H1 (cell line): ENCODE measurements at places on chromosomes 3 and 15. TPM values are rescaled to one million over a fixed set of nuclear protein-coding genes. Genes with fewer than 3 reads are reported as not detected.

DNA sequence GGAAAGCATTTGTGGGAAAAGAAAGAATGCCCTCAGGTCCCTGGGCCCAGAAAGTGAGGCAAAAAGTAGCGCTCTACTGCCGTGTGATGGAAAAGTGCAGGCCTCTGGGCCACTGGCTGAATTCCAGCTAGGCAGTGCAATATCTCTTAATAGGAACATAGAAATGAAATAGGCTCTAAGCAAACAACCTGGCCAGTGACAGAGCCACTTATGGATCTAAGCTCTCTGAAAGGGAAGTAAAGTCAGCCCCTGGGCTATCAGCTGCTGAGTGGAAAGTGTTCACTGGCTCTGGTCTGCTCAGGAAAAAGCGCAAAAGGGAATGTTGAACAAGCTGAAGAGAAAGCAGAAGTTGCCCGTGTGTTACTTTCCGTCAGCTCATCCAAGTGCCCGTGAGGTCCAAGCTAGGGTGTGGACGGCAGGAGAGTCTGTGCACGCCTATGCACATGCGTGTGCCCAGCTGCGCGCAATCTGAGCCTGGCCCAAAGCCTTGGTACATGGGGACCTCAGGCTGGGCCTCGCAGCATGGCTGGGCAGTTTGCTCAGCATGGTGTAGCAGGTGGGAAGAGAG is 74.0 kb upstream of the RAD18 start:
- no peak overlapping the region for H3K4me3 ChIP-seq
- no peak for DNase-seq
- no peaks in the 10 kb centered on the region for H3K4me1 ChIP-seq
- H3K27me3 ChIP-seq: no peaks in the 10 kb centered on the region
- H3K27ac ChIP-seq: no peak overlapping the region

DNA sequence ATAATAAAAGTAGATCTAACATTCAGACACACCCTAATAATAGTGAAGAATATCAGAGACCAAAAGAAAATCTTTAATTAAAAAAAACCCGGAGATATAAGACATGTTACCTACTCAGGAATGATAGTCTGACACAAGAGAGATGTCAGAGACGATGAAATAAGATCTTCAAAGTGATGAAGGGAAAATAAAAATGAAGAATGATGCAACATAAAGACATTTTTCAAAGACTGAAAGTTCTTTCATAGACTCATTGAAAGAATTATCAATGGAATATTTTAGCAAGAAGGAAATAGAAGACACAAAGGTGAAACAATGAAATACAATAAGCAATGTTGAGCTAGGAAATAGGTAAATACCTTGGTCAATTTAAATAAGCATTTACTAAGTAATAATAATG is 19.6 kb downstream of the HCLS1 start:
- H3K27me3 ChIP-seq: no peaks in the 10 kb centered on the region; the same call in 1 of the 2 replicates
- H3K27ac ChIP-seq: no peak overlapping the region
- H3K4me1 ChIP-seq: no peaks in the 10 kb centered on the region; the same call in 1 of the 2 replicates
- no peak overlapping the region for H3K4me3 ChIP-seq
- DNase-seq: no peak
- no peaks in the 10 kb centered on the region for H3K36me3 ChIP-seq

Gene SYNPR
- total RNA-seq: 0.54 and 0.99 TPM in 2 replicates

GRCh38 chr15:68372291-68372811 is 59.6 kb downstream of the ITGA11 start:
- DNase-seq: peak; percentile 73
- H3K27me3 ChIP-seq: no peaks in the 10 kb centered on the region
- H3K27ac ChIP-seq: no peak overlapping the region

GRCh38 chr15:71761649-71762048 is 48.7 kb upstream of the NR2E3 start:
- no peaks in the 10 kb centered on the region for H3K4me1 ChIP-seq
- DNase-seq: no peak
- H3K4me3 ChIP-seq: no peak overlapping the region
- H3K27me3 ChIP-seq: no peaks in the 10 kb centered on the region
- no peak overlapping the region for H3K27ac ChIP-seq

Gene CYP1A1
- total RNA-seq: 0.11 and 0.35 TPM in 2 replicates

- no peaks in the 10 kb centered on the region for H3K4me1 ChIP-seq
- no peak overlapping the region for H3K4me3 ChIP-seq
- DNase-seq: no peak
- H3K27ac ChIP-seq: no peak overlapping the region
- no peaks in the 10 kb centered on the region for H3K36me3 ChIP-seq
Measured at GRCh38 chr15:65292938-65293518, 2.8 kb upstream of the RNU5A-1 start.

- H3K4me1 ChIP-seq: 0 out of 2 replicates have a peak, but pooled peaks cover 2% of the 10 kb centered on the region
- H3K27me3 ChIP-seq: no peaks in the 10 kb centered on the region
- H3K4me3 ChIP-seq: no peak overlapping the region
Measured at GRCh38 chr3:107142786-107143575, 234.3 kb upstream of the CCDC54 start.

Gene AADACL2
- total RNA-seq: not detected in 2 replicates

DNA sequence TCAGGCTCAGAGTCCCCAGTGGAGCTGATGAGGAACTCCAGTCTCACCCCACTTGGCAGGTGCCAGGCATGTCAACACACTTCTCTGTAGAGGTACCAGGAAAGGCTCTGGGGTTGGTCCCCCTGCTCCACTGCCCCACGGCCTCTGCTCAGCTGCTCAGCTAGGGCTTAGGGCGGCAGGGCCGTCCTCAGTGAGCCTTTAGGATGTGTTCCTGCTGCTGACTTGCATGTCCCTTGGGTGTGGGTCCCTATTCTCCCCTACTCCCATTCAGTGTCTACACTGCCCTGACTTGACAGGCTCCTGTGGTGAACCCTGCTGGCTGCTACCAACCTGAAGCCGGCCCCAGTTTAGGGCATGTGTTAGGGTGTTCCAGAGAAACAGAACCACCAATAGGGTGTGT is 17.9 kb upstream of the POLG start:
- H3K4me3 ChIP-seq: no peak overlapping the region
- DNase-seq: no peak
- no peaks in the 10 kb centered on the region for H3K36me3 ChIP-seq
- H3K4me1 ChIP-seq: no peaks in the 10 kb centered on the region
- H3K27me3 ChIP-seq: peaks cover 17% of the 10 kb centered on the region

GRCh38 chr15:92519709-92520108 is 126.0 kb downstream of the ST8SIA2 start:
- DNase-seq: no peak
- H3K4me3 ChIP-seq: no peak overlapping the region
- no peak overlapping the region for H3K27ac ChIP-seq
- no peaks in the 10 kb centered on the region for H3K4me1 ChIP-seq

Gene CPLX3
- total RNA-seq: not detected in 2 replicates

- H3K27me3 ChIP-seq: peaks cover 2% of the 10 kb centered on the region
- H3K27ac ChIP-seq: no peak overlapping the region
- no peaks in the 10 kb centered on the region for H3K36me3 ChIP-seq
- H3K4me3 ChIP-seq: no peak overlapping the region
Measured at GRCh38 chr15:67031331-67031730, 34.1 kb upstream of the SMAD3 start.

- H3K27ac ChIP-seq: no peak overlapping the region
- H3K27me3 ChIP-seq: no peaks in the 10 kb centered on the region
- DNase-seq: no peak
- peaks cover 7% of the 10 kb centered on the region for H3K4me1 ChIP-seq
- no peaks in the 10 kb centered on the region for H3K36me3 ChIP-seq
Measured at GRCh38 chr15:66291816-66292570, 1.4 kb upstream of the DIS3L start.

Gene NRROS
- 5.1 and 5.3 TPM in 2 replicates for total RNA-seq

Gene AGBL1
- total RNA-seq: not detected in 2 replicates

- no peaks in the 10 kb centered on the region for H3K36me3 ChIP-seq
- no peak for DNase-seq
- H3K27me3 ChIP-seq: no peaks in the 10 kb centered on the region
- no peak overlapping the region for H3K4me3 ChIP-seq
- no peaks in the 10 kb centered on the region for H3K4me1 ChIP-seq
- no peak overlapping the region for H3K27ac ChIP-seq
Measured at GRCh38 chr3:129106866-129107565, 14.6 kb downstream of the RAB43 start.

DNA sequence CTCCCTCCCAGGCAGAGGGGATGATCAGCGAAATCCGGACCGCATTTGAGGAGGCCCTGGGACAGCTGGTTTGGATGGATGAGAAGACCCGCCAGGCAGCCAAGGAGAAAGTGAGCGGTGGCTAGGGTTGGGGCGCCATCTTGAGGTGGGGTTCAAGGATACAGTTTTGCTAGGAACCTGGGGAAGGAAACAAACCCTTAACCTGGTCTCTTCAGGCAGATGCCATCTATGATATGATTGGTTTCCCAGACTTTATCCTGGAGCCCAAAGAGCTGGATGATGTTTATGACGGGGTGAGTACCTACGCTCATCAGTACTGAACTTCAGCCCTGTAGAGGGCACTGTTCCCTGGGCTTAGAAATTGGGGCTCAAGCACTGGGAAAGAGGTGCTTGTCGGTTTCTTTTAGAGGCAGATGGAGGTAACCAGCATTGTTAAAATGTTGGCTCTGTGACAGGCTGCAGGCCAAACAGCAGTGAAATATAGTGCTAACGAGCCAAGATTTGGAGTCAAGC is 9.6 kb upstream of the PSMD2 start:
- no peak overlapping the region for H3K4me3 ChIP-seq
- no peaks in the 10 kb centered on the region for H3K27me3 ChIP-seq
- no peaks in the 10 kb centered on the region for H3K36me3 ChIP-seq
- H3K27ac ChIP-seq: no peak overlapping the region
- DNase-seq: peak; percentile 57
- H3K4me1 ChIP-seq: no peaks in the 10 kb centered on the region

Gene GPR160
- 16.6 and 16.7 TPM in 2 replicates for total RNA-seq

Gene ANKRD63
- total RNA-seq: 0.26 TPM in 1 of 2 replicates, not detected in the other

GRCh38 chr15:28892789-28893610 is 7.2 kb downstream of the APBA2 start:
- no peak for DNase-seq
- no peak overlapping the region for H3K27ac ChIP-seq
- H3K4me1 ChIP-seq: no peaks in the 10 kb centered on the region; the same call in 1 of the 2 replicates

DNA sequence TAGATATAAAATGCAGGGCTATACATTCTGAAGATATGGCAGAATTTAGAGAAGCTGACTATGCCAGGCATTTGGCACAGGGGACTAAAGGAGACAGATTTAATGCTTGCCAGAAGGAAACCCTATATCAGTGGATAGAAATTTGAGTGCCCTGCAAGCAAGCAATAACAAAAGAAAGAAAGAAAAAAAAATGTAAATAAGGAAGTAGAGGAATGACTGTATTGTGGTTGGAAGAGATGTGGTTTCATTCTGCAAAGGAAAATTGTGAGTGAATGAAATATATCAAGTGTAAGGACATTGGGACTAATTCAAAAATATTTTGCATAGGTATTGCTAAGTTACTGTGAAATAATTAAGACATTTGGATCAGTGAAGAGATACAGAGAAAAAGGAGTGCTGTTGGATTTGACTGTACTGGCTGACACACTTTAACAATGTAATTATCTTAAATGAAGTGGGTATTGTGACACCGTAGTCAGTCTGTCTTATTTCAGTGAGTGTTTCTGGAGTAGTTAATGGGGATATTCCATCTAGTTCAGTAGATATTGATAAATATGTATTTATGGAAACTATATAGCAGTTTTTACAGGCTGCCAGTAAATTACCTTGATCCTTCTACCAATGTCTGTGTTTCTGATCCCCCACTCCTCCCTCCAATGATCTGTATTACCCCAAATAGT is 418.2 kb downstream of the CNTN4 start:
- H3K27me3 ChIP-seq: peaks cover 2% of the 10 kb centered on the region
- DNase-seq: no peak
- no peak overlapping the region for H3K27ac ChIP-seq
- H3K4me1 ChIP-seq: no peaks in the 10 kb centered on the region

Gene FEZF2
- not detected in 2 replicates for total RNA-seq

DNA sequence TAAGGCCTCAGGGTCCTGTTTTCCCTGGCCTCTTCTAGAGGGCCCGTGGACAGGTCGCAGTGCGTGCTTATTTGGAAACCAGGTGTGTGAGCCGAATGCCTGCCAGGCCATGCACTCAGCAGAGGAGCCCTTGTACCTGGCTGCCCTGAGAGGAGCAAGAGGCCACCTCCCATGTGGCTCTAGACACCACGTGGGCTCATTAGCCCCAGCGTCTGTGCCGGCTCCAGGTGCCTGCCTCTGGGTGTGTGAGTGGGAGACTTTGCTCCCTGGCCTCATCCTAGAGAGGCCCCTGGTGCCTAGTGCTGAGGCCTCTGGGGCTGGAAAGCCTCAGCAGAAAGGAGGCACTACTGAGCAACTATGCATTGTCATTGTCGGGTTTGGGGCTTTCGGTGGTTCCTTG is 50.4 kb downstream of the KLF13 start:
- H3K27ac ChIP-seq: no peak overlapping the region
- peaks cover 22% of the 10 kb centered on the region for H3K4me1 ChIP-seq
- no peak for DNase-seq

GRCh38 chr3:78258798-78259197 is 1218.9 kb downstream of the ROBO2 start:
- no peaks in the 10 kb centered on the region for H3K36me3 ChIP-seq
- H3K27ac ChIP-seq: no peak overlapping the region
- DNase-seq: no peak
- no peak overlapping the region for H3K4me3 ChIP-seq

DNA sequence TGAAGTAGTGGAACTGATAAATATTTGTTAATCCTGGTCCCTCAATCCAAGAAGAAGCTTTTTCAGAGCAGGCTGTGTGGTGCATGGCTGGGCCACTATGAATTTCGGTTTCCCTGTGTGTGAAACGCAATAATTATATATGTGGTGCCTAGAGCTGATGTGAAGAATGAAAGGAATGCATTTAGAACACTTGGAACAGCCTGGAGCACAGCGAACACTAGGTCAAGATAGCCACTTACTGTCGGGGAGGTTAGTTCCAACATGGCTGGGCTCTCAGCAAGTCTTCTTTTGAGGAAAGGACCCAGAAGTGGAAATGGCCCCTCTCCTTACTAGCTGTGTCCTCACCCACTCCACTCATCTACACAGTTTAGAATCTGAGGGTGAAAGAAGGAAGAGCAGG is 245.7 kb downstream of the FHIT start:
- H3K36me3 ChIP-seq: no peaks in the 10 kb centered on the region
- H3K4me3 ChIP-seq: no peak overlapping the region
- H3K27ac ChIP-seq: no peak overlapping the region
- H3K4me1 ChIP-seq: peaks cover 4% of the 10 kb centered on the region; the same call in 1 of the 2 replicates
- DNase-seq: no peak

- no peaks in the 10 kb centered on the region for H3K4me1 ChIP-seq
- no peaks in the 10 kb centered on the region; the same call in 1 of the 2 replicates for H3K36me3 ChIP-seq
- no peak overlapping the region for H3K4me3 ChIP-seq
- H3K27me3 ChIP-seq: no peaks in the 10 kb centered on the region
- H3K27ac ChIP-seq: no peak overlapping the region
- no peak for DNase-seq
Measured at GRCh38 chr15:51935466-51936104, 36.0 kb downstream of the LEO1 start.

- no peaks in the 10 kb centered on the region for H3K27me3 ChIP-seq
- no peak for DNase-seq
- H3K36me3 ChIP-seq: no peaks in the 10 kb centered on the region
- H3K27ac ChIP-seq: no peak overlapping the region
- peaks cover 3% of the 10 kb centered on the region for H3K4me1 ChIP-seq
- no peak overlapping the region for H3K4me3 ChIP-seq
Measured at GRCh38 chr3:13195374-13195773, 122.1 kb upstream of the IQSEC1 start.
